ENCODE measurements at places on chromosomes 4 and X.

DNA sequence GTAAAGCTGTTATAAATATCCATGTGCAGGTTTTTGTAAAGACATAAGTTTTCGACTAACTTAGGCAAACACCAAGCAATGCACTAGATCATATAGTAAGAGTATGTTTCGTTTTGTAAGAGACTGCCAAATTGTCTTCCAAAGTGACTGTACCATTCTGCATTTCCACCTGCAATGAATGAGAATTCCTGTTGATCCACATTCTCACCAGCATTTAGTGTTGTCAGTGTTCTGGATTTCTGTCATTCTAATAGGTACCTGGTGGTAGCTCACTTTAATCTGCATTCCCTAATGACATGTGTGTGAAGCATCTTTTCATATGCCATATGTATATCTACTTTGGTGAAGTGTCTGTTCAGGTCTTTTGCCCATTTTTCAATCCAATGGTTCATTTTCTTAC lies 57.8 kb downstream of the SH3RF1 start:
- DNase-seq: no peak

DNA sequence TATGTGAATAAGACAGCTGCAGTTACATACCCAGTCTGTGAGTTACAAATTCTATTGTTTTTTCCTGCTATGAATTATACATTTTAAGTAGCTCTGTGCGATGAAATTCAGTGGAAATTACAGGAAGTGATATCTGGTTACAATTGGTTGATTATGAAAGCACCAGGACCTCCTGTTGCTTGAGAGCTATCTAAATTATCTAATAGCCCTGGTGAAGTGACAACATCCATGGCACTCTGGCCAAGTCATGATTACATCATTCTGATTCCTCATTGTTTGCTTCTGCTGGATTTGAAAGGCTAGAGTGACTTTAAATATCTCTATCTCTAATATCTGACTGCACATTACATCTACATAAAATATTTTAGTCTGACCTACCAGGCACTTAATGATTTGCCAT lies 515.0 kb downstream of the CFAP47 start:
- no peak for DNase-seq

- DNase-seq: peak; percentile 83
These were observed at the start of gene NWD2 for GRCh38 chr4:37244583-37245390. NWD2 (plus strand) TSS chr4:37244743; CDS start chr4:37245068, 325 bp downstream.

GRCh38 chr4:158492391-158492790 lies 29.3 kb upstream of the RXFP1 start:
- no peak for DNase-seq

GRCh38 chr4:53515076-53515475 lies 76.2 kb downstream of the LNX1 start:
- no peak for DNase-seq

- DNase-seq: no peak
These were observed 23.4 kb downstream of the SMS start for GRCh38 chrX:21963731-21964405.

DNA sequence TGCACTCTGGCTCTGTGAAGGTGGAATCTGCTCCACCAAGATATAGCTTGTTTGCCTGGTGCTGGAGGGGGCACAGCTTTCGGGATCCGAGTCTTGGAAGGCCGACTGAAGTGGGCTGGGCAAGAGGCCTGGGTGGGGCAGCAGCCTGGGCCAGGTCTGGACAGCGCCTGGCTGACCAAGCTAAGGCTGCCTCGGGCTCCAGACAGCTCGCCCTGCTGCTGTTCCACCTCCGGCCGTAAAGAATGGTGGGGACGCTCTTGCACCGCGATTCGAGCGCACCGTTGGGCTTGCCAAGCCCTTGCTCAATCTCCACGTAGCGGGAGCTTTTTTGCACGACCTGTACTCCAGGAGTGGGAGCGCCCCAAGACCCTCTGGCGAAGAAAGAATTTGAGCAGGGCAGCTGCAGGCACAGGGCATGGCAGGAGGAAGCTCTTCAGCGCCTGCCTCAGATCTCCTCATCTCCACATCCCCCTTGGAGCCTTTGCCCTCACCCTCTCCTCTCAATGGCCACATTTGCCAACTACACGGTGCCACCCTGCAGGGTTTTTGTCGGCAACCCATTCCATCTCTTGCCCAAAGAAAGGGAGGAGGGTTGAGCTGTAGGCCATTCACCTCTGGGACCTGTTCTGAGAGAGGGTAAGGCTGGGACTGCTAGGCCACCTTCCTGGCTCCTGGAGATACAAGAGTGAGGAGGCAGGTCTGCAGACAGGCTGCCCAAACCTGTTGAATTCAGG lies 18.9 kb downstream of the CNGA2 start:
- DNase-seq: peak; percentile 82

- peak; percentile 85 for DNase-seq
These were observed 1.3 kb downstream of the PTPN13 start for GRCh38 chr4:86595426-86595805.

DNA sequence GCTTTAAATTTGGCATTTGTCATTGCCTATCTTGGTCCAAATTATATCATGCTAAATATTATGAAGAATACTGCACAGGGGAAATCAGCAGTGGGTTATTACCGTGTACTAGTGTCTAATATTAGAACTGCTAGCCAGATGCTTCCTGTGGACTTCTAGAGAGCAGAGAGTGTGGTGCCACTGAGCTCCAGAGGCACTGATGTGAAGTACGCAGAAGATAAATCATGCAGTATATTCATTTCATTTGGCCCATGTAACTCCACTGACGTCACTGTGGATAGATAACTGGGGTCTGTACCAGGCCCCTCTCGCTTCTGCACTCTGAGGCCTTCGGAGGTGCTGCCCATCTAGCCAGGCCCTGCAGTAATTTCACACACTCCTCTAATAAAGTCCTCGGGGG lies 80.0 kb downstream of the ALPK1 start:
- DNase-seq: no peak

GRCh38 chrX:130083656-130084382 lies 26.5 kb downstream of the ELF4 start:
- no peak for DNase-seq

- no peak for DNase-seq
These were observed 854.6 kb downstream of the TRIML1 start for GRCh38 chr4:188993871-188994270.

DNA sequence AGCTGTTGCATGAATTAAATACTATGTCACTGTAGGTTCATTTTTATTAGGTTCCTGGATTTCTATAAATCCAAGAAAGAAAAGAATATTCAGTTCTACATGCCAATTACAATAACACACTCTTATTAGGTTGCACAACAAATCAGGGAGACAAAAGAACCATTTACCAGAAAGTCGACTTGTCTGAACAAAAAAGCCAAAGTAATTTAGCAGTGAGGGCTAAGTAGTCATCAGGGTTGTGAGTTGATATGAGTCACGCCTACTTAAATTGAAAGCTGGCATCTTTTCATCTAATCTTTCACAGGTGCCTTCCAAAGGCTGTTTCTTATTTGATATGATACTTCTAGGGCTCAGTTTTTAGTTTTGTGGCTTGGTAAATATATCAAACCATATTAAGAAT lies 25.4 kb upstream of the GNRHR start:
- no peak for DNase-seq

DNA sequence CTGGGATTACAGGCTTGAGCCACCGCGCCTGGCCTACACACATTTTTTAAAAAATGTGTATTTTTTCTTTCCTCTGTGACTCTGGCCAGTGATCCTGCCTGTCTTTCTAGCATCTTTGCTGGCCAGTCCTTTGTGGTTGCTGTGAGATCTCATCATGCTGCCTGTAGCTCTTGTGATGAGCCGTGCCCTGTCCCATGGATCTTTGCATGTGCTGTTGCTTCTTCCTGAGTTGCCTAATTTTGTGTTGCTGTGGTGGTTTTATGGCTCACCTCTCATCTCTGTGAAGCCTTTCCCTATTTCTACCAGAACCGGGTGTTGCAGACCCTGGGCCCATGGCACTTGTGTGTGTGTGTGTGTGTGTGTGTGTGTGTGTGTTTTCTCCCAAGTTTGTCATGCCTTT lies 8.3 kb downstream of the NSD2 start:
- DNase-seq: no peak

DNA sequence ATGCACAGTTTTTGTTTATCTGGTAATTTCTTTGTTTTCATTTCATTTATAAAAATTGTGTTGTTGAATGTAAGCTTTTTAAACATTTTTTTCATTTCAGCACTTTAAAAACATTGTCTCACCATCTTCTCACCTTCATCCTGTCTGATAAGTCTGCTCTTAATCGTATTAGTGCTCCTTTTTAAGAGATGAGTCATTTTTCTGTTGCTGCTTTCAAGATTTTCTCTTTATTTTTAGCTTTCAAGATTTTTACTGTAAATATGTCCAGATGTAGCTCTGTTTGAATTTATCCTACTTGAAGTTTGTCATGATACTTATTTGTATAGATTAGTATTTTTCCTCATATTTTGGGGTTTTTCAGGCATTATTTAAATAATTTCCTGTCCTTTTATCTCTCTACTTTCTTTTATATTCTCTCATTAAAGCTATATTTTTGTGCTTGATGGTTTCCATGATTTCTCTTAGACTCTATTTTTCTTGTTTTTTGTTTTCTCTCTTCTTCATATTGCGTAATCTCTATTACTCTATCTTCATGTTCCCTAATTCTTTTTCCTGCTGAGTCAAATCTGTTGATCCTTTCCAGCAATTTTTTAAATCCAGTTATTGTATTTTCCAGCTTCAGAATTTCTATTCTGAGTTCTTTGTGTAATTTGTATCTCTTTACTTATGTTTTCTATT lies 1400.4 kb upstream of the PCDH7 start:
- DNase-seq: no peak

DNA sequence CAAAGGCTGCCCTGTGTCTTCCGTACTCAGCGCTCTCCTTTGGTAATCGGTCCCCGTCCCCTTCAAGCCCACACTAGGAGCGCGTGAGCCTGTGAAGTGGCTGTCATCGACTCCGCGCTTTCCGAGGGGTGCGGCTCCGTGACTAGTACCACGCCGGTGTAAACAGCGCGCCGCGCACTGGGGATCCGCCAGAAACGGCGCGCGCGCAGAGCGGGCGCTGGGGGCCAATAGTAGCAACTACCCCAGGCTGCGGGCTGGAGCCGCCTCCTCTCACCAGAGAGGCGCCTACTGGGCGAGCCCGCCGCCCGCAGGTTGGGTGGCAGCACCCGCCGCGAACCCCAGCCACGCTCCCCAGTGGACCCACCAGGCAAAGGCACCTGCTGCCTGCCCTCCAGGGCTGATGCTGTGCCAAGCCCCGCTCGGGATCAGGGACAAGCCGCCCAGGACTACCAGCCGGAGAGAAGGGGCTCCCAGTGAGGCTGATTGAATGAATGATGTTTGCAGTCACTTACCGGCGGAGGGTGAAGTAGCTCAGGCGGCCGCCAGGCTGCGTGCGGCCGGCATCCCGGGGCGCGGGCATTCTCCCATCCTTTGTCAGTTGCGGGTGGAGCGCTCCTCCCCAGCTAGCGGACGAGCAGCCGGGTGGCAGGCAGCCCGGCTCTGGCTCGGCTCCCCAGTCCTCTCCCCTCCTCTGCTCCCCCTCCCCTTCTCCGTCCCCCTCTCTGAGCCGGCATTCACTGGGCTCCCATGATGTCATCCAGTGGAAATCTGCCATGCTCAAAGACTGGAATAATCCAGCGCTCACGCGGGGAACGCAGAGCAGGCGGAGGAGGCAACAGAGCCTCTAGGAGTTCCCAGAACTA lies 370.3 kb upstream of the SMIM31 start:
- DNase-seq: peak; percentile 96

GRCh38 chrX:55841962-55842752 lies 124.6 kb downstream of the RRAGB start:
- no peak for DNase-seq

DNA sequence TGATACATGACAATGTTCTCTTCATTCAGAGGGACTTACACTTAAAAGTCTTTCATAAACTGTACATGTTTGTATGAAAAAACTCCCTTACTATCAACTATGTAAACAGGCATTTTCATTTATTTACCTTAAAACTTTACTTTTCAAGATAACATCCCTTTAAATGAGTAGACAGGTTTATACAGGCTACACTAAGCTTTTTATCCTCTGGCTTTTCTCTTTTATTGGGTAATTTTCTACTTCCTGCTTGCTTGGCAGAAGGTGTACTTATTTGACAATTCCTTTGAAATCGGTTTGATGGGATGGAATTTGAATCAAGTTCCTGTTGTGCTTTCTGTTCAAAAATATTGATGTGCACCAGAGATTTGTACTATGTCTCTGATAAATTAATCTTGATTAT lies 81.4 kb downstream of the PTPN13 start:
- no peak for DNase-seq

GRCh38 chrX:39613482-39613995 lies 484.2 kb downstream of the BCOR start:
- DNase-seq: peak; percentile 73

DNA sequence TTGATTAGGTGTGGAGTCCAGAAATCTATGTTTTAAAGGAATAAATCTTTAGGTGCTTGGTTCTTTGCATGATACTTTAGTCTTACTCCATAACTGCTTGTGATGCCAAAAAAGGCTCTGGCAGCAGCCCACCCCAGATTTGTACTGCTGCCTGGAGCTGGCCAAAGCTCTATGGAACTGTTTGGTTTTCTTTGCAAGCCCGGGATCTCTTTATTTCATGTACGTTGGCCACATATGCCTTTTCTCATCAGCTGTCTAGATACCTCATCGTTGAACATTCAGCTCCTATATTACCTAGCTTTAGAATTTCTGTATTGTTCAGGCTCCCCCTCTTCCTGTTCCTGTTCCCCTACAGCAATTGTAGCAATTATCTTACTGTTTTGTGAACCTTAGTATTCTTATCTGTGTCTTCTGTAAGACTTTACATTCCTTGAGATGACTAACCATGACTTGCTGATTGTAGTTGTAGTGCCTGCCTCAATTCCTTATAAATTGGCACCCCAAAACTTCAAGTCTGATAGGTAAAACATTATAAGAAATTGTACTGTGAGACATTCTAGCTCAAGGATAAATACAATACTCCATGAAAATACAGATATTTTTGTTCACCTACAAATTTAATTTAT lies 199.4 kb upstream of the GPRIN3 start:
- no peak for DNase-seq

DNA sequence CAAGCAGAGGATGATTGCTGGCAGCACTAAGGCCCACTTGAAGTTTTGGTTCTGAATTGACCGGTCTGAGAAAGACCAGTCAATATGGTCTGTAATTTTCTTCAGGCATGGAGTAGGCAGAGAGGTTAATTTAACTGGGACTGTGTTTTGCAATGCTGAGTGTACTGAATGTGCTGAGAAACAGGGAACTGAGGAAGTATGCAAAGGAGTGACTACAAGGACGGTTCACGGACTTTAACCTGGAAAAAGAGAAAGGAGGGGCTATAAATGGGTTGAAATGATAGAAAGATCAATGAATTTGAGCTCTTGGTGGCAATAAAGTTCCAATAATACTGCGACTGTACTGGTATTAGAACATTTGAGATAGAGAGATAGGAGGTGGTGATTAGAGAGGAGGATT lies 84.5 kb downstream of the MAGEB17 start:
- no peak for DNase-seq
